Urinary bladder (tissue), 4 donors: ENCODE measurements at places on chromosomes 3 and 15.

DNA sequence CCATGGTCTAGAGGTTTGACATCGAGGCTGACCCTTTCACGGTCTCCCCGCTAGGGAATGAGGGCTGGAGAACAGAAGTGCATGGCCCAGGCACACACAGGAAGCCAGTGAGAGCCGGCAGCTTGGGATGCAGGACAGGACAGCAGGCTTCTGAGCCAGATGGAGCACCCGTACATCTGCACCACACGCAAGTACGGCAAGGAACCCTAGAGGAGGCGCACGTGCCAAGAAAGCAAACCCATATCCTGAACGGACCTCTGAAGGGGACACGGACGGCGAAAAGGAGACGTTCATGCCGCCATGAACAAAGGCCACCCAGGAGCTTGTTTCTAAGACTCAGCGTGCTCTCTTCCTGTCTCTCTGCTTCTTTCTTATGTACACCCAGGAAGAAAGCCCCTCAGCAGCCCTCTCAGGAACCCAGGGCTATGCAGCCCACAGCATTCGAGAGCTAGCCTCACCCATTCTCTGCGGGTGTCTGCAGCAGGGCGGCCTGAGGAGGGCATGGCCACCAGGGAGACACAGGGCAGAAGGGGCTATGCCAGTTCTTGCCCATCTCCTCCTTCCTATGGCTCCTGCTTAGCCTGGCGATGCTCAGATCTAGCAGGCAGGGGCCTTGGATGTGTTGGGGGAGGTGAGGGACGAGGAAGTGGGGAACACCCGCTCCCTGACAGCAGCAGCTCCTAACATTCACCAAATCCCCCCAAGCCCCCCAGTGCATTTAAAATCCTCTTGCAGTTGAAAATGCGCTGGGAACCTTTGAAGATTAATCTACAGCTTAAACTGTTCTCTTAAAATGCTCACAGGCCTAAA, 81.3 kb downstream of the PCSK6 start:
- no peak for DNase-seq

GRCh38 chr3:149599236-149599635, 58.6 kb downstream of the WWTR1 start:
- DNase-seq = no peak

- DNase-seq = no peak
Observed at GRCh38 chr15:61916104-61916503, 144.1 kb downstream of the VPS13C start.

- no peak for DNase-seq
Observed at GRCh38 chr15:62449638-62450037, 284.6 kb upstream of the C2CD4B start.

GRCh38 chr3:38136393-38136776, 542 bp downstream of the ACAA1 start:
- no peak for DNase-seq

GRCh38 chr3:194300382-194300758, 50.8 kb downstream of the CPN2 start:
- peak; percentile 51 for DNase-seq

DNA sequence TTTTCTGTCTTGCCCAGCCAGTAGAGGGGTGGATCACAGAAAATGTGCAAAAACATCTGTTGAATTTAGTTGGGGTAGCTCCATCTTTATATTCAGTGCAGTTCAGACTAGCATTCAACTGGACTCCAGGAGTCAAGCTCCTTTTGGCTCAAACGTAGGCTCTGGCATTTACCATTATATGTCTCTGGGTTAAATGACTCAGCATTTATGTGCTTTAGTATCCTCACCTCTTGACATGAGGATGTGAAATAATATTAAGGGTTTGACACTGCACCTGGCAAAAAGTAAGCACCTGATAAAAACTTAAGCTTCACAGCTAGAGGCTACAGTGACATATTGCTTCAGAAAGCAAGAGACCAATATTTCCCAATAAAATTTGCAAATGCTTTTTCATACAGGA, 14.8 kb downstream of the PRC1 start:
- no peak for DNase-seq

DNA sequence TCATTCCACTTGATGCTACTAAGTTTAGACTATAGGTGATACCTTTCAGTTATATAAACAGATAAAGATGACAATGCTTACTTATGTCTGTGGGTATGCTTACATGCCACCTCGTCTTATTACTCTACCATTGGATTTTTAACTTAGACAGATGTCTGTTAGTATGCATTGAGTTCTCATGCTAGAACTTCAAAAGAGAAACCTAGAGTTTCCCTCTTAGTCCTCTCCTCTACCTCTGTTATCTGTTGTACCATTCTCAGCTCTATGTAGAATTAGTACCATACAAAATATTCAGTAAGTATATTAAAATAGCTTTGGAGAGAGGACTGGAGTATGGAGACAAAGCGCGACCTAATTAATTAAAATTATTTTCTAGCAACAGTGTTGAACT, 111.3 kb downstream of the BBX start:
- DNase-seq = no peak

DNA sequence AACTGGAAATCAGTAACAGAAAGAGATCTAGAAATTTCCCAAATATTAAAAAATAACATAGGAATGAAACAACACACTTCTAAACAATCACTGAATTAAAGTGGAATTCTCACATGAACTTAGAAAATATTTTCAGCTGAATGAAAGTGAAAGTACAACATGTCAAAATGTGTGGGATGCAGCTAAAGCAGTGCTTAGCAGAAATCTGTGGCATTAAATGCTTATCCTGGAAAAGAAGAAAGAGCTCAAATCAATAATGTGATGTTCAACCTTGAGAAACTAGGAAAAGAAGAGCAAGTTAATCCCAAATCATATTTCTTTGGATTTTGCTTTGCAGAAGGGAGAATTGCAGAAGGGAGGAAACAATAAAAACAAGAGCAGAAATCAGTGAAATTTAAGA, 98.2 kb upstream of the NR2E3 start:
- no peak for DNase-seq

GRCh38 chr15:72223278-72223677, 7.7 kb downstream of the PKM start:
- DNase-seq = no peak
